ENCODE measurements at places on chromosomes 13 and 19.

DNA sequence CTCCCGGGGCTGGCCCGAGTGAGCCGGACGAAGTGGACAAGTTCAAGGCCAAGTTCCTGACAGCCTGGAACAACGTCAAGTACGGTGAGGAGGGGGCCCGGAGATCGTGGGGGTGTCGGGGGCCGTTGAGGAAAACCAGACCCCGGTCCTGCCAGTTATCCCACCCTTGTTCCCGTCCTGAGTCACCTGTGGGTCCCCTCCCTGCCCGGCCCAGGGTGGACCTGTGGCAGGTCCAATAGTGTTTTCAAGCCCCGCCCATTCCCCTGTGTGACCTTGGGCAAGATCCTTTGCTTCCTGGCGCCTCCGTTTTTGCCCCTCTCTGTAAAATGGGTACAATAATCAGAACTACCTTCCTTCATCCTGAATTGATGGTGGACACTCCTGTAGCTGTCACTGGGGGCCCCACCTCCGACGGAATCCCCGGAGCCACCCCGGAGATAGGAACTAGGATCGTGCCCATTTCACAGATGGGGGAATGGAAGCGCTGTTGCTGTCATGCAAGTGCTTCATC is 593 bp downstream of the ATG4D start:
- peak; percentile 58 for DNase-seq

- DNase-seq = peak; percentile 73
These were observed 710 bp upstream of the BTBD2 start for GRCh38 chr19:2016041-2016807.

DNA sequence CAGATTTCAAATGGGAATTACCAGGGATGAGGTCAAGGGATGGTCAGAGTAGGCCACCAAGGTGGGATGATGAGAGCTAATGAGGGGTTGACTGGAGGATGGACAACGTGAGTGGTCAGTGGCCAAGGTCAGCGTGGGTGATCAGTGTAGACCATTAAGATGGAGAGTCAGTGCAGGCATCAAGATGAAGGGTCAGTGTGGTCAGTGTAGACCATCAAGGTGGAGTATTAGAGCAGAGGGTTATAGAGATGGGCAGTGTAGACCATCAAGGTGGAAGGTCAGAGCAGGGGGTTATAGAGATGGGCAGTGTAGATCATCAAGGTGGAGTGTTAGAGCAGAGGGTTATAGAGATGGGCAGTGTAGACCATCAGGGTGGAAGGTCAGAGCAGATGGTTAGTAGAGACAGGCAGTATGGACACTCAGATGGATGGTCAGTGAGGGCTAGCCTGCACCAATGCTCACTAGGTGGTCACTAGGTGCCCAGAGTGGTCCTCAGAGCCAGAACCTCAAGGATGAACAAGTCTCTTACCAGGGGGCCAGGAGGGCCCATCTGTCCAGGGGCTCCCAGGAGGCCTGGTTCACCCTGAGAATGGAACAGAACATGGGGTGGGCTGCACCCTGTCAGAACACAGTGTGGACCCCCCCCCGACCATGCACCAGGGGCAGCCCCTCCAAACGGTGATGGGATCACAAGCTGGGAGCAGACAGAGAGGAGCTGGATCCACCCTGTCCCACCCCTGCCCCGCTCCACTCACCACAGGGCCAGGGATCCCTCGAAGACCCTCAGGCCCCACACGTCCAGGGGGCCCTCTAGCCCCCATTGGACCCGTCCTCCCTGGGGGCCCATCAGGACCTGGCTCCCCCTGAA is 32.7 kb upstream of the OLFM2 start:
- no peak for DNase-seq

DNA sequence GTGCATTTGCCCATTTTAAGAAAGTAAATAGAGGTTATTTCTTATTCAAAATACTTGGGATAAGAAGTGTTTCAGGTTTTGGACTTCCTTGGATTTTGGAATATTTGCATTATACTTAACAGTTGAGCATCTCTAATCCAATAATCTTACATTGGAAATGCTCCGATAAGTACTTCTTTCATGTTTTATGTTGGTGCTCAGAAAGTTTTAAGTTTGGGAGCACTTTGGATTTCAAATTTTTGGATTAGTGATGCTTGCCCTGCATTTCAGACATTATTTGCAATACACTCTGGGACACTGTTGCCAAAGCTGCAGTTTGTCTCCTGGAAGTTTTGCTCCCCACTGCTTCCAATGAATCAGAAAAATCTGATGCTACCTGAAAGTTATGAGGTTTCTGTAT is 691.9 kb upstream of the SLITRK6 start:
- no peak for DNase-seq

- peak; percentile 85 for DNase-seq
These were observed 158.9 kb downstream of the EFNB2 start for GRCh38 chr13:106376401-106377112.

GRCh38 chr13:111335298-111335697 is 14.9 kb downstream of the TEX29 start:
- no peak for DNase-seq

DNA sequence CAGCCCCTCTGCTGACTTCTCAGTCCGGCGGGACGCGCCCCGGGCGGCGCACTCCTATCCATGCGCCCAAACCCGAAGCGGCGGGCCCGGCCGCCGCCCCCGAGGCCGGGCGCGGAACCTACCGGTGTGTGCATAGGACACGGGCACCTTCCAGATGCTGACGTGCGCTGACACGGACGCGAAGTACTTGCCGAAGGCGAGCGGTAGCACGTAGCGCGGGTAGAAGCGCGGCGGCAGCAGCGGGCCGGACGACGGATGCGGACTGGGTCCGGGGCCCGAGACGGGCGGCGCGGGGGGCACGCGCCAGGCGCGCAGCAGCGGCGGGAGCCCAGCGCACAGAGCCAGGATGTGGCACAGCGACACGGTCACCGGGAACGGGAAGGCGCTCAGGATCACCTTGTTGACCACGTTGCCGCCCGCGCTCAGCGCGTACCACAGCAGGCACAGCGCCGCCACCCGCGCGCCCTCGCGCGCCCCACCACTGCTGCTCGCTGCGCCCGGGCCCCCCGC is 338 bp downstream of the SLC35E1 start:
- peak; percentile 66 for DNase-seq

- no peak for DNase-seq
These were observed 63.3 kb downstream of the MCF2L start for GRCh38 chr13:113032291-113032690.

- DNase-seq = no peak
These were observed 127.9 kb downstream of the DIAPH3 start for GRCh38 chr13:60035874-60036273.

DNA sequence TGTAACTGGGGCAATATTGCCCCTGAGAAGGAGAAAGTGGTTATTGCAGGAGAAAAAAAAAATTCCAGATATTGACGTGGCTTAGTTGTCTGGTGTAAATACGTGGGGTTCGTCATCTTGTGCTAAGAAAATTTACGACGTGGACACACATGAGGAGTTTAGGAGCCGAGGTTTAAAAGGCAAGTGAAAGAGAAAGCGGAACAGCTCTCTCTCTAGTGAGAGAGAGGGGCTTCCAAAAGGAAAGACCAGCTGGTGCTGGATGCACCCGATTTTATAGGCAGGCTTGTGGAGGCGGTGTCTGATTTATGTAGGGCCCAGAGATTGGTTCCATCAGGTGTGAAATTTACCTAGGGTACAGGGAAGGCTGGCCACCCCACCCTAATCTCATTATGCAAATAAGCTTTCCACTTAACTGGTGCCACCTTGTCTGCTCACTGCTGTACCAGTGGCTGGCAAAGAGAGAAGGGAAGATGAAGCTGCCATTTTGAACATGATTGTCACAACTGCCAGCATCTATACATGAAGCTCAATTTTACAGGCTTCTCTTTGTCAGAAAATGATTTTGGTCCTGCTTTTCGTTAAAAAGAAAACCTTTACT is 845.1 kb downstream of the DACH1 start:
- DNase-seq = no peak

GRCh38 chr13:28582225-28582891 is 76.6 kb upstream of the POMP start:
- no peak for DNase-seq

- DNase-seq = no peak
These were observed 561.6 kb downstream of the TBC1D4 start for GRCh38 chr13:74920361-74920760.

Data from GM23248 (cell line).